Activated CD4-positive, alpha-beta T cell treated with anti-CD3 and anti-CD28 coated beads for 4 hours (primary cell): ENCODE measurements at places on chromosomes 12 and 14.

- no peak for DNase-seq
Measured at GRCh38 chr12:12171991-12172511, 94.8 kb downstream of the LRP6 start.

DNA sequence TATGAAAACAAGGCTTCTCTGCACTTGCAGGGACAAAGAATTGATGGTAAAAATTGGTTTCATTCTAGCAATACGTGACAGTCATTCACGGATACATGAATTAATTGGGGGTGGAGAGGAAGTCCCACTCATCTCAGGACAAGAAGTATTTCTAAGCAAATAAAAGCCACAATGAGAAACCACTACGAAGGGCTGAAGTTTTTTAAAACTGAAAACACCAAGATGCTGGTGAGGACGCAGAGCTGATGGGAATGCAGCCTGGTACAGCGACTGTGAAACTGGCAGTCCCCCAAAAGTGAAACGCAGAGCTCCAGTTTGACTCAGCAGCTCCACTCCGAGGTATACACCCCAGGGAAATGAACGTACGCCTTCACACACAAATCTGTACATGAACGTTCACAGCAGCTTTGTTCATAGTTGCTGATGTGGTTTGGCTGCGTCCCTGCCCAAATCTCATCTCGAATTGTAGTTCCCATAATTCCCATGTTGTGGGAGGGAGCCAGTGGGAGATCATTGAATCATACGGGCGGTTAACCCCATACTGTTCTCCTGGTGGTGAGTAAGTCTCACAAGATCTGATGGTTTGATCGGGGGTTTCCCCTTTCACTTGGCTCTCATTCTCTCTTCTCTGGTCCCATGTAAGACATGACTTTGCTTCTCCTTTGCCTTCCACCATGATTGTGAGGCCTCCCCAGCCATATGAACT is 89.0 kb downstream of the SCARB1 start:
- DNase-seq: peak; percentile 59

DNA sequence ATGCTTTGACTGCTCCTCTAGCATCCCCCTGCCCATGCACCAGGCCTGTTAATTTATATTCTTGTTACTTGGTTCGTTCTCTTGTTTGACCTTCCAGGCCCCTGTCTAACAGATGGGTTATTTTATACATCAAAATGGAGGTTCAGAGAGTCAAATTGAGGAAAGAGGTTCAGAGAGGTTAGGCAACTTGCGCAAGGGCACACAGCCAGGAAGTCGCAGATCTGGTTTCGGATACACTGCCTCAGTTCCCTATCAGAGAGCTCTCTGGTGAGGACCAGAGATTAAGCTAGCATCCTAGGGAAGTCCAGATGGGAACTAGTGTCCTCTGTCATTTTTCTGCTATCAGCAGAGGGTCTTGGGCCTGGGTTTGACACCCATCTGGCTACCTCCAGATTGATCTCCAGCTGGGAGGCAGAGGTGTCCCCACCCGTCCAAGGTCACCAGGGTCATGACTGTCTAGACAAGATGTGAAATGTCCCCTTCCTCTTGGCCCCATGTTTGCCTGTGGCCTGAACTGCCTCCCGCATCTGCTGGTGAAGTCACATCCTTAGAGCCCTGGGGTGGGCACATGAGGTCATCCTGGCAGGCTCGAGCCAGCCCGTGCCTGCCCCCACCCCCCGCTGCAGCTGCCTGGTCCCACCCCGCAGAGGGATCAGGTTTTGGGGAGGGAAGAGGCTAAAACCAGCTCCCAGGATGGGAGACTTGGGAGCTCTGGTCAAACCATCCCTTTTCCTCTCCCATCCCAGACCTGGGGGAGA is 84.3 kb upstream of the NCOR2 start:
- no peak for DNase-seq

- no peak for DNase-seq
Measured at GRCh38 chr14:34498684-34499412, 36.8 kb upstream of the SPTSSA start.

DNA sequence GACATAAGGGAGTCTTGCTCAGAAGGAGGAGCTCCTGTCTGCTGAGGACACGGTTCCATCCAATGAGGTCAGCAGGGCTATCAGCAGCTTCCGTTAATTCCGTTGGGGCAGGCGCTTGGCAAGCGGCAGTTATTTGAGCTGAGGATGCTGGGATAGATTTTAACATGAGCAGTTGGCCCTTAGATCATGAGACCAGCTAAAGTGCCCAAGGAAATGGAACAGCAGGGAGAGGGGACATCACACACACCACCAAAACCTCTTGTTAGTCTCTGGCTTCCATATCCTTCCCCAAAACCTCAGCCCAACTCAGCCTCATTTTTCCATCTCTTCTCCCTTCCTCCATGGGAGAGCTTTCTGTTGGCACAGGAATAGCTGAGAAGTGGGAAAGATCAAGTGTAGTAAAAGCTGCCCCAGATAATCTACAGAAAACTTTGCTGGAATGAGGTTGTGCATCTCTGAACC is 138.7 kb upstream of the PZP start:
- DNase-seq: no peak

- DNase-seq: no peak
Measured at GRCh38 chr14:81176241-81176640, 44.5 kb downstream of the GTF2A1 start.

- no peak for DNase-seq
Measured at GRCh38 chr12:41795051-41795600, 349.5 kb downstream of the GXYLT1 start.

GRCh38 chr14:103393070-103393469 is 7.9 kb downstream of the MARK3 start:
- DNase-seq: no peak

DNA sequence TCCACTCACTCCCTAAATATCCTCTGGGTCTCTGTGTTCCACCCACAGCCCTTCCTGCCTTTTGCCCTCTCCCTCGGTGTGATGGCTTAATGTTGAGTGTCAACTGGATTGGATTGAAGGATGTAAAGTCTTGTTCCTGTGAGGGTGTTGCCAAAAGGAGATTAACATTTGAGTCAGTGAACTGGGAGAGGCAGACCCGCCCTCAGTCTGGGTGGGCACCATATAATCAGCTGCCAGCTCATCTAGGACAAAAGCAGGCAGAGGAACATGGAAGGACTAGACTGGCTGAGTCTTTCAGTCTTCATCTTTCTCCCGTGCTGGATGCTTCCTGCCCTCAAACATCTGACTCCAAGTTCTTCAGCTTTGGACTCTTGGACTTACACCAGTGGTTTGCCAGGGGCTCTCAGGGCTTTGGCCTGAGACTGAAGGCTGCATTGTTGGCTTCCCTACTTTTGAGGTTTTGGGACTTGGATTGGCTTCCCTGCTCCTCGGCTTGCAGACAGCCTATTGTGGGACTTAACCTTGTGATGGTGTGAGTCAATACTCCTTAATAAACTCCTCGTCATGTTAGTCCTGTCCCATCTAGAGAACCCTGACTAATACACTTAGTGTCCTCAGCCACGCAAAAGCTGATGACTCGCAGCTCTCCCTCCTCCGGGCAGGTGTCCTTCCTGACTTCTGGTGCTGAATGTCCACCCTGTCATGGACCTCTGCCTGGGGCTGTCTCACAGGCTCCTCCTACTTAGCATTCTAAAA is 5.9 kb downstream of the DGLUCY start:
- no peak for DNase-seq
